ENCODE measurements at places on chromosomes 5 and 9.

- DNase-seq, result no peak
Observed at GRCh38 chr5:67047160-67047559, 149.4 kb downstream of the CD180 start.

DNA sequence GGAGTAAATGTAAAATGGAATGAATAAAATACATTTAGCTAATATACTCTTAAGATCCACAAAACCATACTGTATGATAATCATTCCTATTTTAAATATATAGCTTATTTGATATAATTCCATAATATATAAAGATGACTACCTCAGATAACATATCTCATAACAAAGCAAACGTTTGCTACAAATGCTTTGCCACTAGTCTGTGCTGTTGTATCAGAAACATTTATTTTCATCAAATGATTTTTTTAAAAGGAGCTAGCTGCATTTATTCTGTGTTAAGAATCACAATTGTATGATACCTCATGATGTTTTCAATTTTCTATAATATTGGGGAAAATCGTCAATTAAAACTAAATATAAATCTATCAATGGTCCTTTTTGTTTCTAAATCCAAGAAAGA lies 567.2 kb downstream of the PTPRD start:
- DNase-seq, result peak; percentile 37

GRCh38 chr5:112870966-112871365 lies 9.9 kb downstream of the SRP19 start:
- DNase-seq, result no peak

- peak; percentile 88 for DNase-seq
Observed at GRCh38 chr5:149320791-149321330, 24.4 kb upstream of the GRPEL2 start.

GRCh38 chr5:126119887-126120442 lies 303.2 kb upstream of the GRAMD2B start:
- no peak for DNase-seq

- DNase-seq, result no peak
Observed at GRCh38 chr9:78775211-78775610, 478.3 kb downstream of the PSAT1 start.

- no peak for DNase-seq
Observed at GRCh38 chr9:81317223-81317622, 372.1 kb downstream of the TLE1 start.

GRCh38 chr9:128810873-128811272 lies 7.4 kb upstream of the ENDOG start:
- DNase-seq, result no peak

GRCh38 chr5:92402956-92403702 lies 1020.0 kb upstream of the ARRDC3 start:
- DNase-seq, result no peak

DNA sequence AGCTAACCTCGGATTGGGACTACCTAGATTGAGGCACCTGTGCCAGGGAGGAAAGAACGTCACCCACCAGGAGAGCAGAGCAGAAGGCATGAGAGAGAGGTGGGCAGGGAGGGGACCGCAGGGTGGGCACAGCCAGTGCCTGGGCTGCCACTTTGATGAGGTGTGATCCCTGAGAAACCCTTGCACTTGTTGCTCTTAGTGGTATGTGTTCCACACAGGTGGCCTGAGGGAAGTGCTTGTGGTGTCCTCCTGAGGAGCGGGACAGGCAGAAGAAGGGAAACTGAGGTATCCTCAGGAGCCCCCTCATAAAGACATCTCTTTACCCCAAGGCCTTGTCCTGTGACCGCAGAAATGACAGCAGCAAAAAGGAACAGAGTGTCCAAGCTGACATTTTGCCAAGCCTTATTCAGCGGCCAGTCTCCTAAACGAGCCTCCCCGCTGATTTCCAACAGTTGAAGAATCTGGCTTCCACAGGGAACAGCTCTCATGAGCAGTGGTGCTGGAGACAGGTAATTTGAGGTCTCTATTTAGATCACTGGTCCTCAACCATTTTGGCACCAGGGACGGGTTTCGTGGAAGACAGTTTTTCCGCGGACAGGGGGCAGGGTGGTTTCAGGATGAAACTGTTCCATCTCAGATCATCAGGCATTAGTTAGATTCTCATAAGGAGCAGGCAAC lies 82.4 kb downstream of the FOXD1 start:
- DNase-seq, result peak; percentile 60

DNA sequence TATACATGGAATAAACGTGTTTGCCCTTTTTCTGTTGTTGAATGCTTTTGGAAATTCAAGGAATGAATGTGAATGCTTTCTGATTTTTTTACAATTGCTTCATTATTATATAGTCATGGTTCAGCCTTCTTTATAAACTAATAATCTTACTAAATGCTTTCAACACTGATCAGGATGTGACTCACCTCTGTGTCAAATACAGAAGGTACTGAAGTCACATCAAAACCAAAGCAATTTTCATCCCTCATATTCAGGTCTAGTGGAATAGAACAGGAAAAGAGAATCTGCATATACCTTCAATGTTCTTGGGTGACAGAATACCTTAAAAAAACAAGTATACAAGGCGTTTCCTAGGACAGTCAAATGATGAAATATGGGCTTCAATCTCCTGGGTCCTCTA lies 170.7 kb downstream of the PDE4D start:
- peak; percentile 20 for DNase-seq

DNA sequence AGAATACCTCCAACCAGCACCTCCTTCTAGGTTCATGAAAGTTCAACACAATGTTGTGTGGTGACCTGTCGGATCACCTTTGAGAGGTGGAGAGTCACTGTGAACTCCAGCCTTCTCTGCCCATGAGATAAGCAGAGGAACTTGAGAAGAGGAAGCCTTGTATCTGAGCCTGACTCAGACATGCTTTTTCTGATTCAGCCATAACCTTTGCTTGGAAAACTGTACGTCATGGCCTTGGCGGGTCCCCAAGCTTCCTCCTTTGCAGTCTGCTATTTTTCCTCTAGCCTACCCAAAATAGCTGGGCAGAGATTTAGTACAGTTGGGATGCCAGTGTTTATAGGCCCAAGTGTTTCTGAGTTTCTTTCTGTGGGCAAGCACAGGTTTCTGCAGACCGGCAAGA lies 274.7 kb downstream of the CETN3 start:
- DNase-seq, result peak; percentile 79

DNA sequence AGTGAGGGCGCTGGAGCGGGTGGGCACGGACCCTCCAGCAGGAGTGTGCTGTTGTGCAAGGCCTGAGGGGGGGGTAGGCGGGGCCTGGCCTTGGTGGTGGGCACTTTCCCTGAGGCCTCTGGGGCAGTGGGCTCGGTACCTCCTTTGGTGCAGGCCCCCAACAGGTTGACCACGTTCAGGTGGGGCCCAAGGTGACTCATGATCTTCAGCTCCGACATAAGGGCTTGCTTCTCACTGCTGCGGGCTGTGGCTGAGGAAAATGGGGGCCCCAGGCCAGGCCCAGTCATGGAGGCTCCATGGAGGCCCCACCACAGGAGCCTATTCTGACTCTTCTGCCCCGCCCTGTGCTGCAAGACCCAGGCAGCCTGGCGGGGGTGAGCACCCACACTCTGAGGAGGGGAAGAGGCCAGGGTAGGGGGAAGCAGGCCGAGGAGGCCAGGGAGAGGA lies 31.5 kb downstream of the PDGFRB start:
- DNase-seq, result no peak

DNA sequence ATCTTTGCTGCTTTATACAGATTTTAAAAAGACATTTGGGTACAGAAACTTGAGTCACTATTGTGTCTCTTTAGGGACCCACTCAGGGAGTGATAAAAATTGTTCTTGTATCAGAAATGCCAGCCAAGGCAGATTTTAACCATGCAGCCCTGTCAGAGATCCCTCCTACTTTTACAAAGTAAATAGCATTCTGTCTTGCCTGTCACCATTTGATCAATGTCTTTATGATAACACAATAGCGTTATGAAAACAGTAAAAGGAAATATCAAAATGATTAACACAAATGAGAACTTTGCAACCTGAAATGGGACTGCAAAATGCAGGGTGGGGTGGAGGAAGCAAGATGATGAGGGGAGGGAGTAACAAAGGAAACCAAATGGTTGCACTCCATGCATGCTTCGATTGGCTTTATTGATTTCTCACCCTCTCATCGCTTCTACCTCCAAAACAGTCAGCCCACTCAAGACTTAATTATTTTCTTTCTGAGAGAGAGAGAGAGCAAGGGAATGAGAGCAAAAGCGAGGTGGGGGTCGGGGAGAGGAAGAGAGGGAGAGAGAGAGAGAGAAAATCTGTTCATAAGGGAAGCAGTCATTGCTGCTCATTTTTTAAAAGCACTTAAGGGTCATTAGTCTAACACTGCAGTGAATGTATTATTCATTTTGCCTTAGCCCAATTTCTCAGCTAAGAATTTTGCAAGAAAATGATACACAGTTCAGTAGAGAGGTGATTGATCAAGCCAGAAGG lies 576.5 kb downstream of the CSNK1G3 start:
- no peak for DNase-seq

DNA sequence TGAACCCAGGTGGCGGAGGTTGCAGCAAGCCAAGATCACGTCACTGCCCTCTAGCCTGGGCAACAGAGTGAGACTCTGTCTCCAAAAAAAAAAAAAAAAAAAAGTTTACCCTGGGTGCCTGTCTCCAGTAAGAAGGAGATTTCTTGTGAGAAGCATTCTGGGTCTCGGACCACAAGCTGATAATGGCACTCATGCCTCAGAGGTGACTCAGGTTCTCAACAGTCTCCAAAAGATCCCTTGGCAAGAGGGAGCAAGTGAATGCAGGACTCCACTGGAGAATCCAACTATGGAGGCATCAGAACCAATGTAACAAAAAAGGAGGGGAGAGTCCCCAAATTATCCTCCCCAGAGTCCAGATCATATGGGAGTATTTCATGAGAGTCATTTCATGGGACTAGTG lies 106.0 kb upstream of the LRRTM2 start:
- peak; percentile 70 for DNase-seq

DNA sequence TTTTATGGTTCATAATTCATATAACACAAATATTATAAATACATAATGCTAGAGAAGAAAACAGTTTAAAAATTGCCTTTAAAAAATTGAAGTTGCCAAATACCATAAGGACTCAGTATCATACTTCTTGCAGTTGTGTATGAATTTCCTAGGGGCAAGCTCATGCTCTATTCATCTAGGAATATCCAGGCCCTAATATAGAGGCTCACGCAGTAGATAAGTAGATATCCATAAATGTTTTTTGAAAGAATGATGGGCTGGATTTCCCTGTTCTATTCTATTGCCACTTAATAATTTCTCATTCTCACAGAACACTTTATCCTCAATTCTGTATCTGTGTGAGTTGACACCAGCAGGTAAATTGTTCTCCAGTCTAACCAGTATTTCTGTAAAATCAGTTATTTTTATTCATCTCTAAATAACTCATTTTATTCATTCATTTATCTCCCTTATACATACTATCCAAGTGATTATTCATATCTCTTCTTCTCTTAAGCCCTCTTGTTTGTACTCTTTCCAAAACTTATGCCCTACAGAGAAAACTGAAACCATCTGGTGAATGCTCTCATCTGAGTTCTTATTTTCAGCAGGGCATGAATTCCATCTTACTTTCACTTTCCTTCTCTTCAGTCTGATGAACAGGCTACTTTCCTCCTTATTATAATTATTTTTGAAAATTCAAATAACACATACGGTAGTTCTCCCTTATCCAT lies 97.1 kb downstream of the SLC44A1 start:
- peak; percentile 60 for DNase-seq

GRCh38 chr9:93094658-93095204 lies 1.3 kb upstream of the CARD19 start:
- no peak for DNase-seq

- DNase-seq, result no peak
Observed at GRCh38 chr5:135465391-135466122, 13.4 kb upstream of the TIFAB start.

- DNase-seq, result no peak
Observed at GRCh38 chr5:137596941-137597340, 97.8 kb upstream of the SPOCK1 start.

DNA sequence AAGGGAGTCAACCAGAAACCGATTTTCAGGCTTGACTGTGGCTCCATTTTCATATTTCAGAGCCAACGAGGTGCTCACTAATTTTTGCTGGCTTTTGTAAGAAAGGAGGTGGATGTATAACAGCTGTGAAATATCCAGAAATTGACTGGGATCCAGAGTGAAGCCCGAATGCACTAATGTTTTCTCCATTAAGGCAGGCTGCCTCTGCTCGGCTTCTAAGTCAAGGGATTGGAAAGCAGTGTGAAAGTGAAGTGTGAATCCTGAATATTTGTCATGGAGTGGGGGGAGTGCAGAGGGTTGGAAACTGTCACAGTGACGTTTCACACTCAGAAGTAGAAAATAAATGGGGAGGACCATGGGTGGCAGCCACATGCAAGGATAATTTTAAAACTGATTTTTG lies 237.4 kb downstream of the GOLPH3 start:
- DNase-seq, result no peak

- DNase-seq, result no peak
Observed at GRCh38 chr9:71072587-71072986, 48.8 kb downstream of the TRPM3 start.

DNA sequence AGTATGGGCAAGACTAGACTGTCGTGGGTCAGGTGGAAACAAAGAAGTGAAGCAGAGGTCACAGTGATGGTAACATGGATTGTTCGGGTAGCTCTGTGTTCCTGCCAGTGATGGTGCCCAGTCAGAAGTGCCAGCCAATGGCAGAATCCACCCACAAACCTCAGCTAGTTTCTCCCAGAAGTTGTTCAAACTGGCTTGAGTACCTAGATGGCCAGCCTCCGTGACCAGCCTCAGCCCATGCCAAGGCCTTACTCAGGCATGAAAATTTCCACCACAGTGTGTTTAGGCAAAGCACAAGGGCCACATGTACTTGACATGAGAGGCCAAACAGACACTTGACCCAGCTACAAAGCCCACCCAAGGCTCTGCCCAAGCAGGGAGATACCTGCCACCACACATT lies 19.4 kb upstream of the BTNL9 start:
- no peak for DNase-seq

- no peak for DNase-seq
Observed at GRCh38 chr9:137372693-137373610, 50.0 kb downstream of the EXD3 start.

DNA sequence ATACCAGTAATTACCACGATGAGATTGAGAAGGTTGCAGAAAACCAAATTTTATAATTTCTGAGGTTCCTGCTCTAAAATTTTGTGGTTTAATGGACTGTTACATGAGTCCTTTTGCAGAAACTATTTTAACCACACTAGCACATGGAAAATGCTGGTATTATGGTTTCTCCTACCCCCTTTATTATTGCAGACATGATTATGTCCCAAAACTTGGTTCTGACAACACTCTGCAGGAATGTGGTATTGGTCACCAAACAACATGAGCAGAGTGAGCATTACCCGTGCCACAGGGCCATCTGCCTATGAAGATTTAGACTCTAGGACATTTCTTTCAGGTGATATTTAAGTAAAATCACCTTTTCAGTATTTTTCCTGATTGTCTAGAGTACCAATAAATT lies 2.8 kb upstream of the ECM2 start:
- DNase-seq, result peak; percentile 70

GRCh38 chr5:112779531-112779930 lies 41.8 kb downstream of the APC start:
- DNase-seq, result peak; percentile 57

GRCh38 chr5:19519448-19519847 lies 468.6 kb downstream of the CDH18 start:
- no peak for DNase-seq

- DNase-seq, result no peak
Observed at GRCh38 chr5:168066536-168067208, 224.8 kb upstream of the WWC1 start.

Measured in astrocyte of the spinal cord (primary cell).